ENCODE measurements at places on chromosomes 2 and 18.

DNA sequence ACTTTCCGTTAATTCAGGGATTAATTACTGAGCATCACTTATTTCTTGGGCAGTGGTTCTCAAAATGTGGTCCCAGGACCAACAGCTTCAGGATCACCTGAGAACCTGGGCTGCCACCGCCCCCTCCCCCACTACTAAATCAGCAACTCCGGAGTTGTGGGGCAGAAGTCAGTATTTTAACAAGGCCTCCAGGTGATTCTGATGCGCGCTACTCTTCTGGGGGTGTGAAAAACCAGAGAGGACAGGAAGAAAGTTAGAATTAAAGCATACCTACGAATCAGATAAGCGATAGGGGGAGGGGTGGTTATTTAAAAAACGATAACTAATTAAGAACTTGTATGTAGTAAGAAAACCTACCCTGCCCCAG is 319 bp downstream of the ZSCAN30 start:
- DNase-seq = no peak

GRCh38 chr2:99695130-99695943 is 205.5 kb upstream of the REV1 start:
- no peak for DNase-seq

DNA sequence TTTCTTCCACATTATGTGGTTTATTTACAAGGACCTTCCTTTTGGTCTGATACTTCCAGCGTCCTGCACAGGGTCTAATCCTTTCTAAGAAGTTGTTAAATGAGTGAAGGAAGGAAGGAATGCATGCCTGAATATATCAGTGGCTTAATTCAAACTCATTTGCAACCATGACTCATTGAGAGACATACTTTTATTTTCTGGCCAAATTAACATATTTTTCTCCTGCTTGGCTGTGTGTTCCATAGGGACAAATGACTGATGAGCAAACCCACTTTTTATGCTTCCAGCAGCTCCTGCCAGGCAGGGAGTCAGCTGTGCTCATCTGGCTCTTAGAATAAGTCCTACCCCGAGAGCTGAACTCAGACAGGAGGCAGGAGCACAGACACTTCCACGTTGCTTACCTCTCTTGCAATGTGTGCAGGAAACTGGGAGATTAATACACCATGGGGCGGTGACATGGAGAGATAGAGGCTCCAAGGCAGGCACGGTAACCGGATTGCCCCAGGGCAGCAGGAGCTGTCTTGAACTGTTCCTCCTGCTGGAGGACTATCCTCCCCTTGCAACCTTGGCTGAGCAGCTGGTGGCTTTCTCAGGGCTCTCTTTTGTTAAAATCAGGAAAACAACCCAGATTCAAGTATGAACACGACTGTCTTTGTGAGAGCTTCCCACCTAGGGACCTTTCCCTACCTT is 667.5 kb upstream of the HS6ST1 start:
- DNase-seq = peak; percentile 30

- DNase-seq = no peak
Measured at GRCh38 chr2:7191932-7192331, 274.7 kb downstream of the RNF144A start.

- no peak for DNase-seq
Measured at GRCh38 chr2:69184224-69184623, 171.2 kb downstream of the ANTXR1 start.

GRCh38 chr2:70988726-70989648 is 5.7 kb downstream of the TEX261 start:
- DNase-seq = no peak

DNA sequence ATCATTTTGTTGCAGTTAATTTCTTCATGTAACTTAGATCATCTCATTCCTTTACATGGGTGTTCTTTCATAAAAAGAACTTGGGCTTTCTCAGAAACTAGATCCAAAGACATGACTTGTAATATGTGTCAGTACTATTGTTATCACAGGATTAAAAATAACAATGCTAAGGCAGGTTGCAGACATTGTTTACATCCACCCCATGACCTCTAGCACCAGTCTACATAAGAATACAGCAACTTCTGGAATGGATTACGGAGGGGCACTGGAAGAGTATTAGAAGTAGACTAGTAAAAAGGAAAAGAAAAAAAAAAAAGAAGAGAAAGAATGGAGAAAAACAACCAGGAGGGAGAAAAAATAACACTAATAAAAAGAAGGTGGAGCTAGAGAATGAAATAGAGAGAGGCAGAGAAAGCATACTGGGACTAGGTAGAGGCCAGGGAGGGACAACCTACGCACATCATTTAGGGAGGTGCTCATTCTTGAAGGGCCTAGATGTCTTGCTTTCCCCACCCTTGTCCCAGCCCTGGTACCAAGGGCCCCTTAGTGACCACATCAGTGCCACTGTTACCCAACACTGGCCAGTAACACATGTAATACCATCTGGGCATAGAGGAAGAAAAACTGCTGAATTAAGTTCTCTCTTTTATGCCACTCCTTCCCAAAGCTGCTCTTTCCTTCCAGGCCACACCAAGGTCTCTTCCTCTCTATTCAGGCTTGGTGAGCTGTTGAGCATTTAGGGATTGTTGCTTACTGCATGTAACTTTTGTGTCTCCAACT is 70.6 kb upstream of the KLF7 start:
- no peak for DNase-seq

DNA sequence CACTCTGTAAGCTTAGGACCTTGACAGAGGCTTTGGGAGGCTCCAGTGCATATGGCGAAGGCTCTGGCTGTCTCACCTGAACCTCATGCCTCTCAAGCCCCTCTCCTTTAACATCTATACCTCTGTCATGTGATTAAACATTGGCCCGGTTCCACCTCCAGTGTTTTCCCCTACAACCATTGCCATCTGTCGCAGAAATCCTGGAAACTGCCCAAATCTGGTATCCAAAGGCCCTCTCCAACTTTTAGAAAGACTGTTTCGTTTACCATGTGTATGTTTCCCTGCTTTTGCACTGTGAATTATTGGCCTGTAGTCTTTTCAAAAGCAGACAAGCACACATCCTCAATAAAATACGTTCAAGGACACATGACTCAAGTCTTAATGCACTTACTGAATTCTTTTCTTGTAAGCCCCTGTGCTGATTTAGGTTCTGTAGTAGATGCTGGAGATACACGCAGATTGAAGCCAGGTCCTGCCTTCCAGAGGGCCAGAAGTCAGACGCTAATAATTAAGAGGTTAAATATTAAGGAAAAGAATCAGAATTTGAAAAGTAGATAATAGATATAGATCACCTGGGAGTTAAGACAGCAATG is 386.4 kb upstream of the SLC14A2 start:
- DNase-seq = no peak

GRCh38 chr18:45864081-45864480 is 38.6 kb downstream of the SIGLEC15 start:
- DNase-seq = no peak

DNA sequence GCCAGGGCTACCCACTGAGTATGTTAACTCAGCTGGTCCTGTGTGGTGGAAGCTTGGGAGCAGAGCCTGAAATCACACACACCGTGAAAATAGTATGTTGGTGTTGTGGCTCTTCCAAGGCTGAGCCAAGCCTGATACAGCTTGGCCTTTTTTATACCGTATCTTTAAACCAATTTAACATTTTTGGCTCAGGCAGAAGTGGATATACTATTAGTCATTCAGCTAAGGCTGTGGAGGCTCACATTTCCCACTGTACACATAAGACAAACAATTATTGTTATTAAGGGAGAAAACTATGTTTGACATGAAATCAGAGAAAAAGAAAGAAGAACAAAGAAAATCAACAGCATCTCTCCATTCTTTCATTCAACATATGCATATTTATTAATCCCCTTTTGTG is 159.0 kb downstream of the BCL11A start:
- DNase-seq = no peak

DNA sequence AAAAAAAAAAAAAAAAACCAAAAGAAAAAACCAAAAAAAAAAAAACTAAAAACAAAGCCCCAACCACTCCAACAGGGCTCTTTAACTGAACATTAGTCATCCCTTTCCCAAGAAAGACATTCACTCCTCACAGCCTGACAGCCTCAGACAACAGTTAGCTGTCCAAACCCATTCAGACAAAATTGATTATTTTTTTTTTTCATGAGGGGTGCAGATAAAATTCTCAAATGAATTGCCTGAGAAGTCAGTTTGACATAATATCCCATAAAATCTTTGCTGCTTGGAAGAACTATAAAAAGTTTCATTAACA is 206.1 kb upstream of the REV1 start:
- no peak for DNase-seq

- DNase-seq = no peak
Measured at GRCh38 chr2:158619496-158619895, 162.7 kb downstream of the PKP4 start.

- DNase-seq = no peak
Measured at GRCh38 chr2:181876614-181877063, 14.9 kb upstream of the ITPRID2 start.

- DNase-seq = no peak
Measured at GRCh38 chr18:51074605-51075004, 44.6 kb downstream of the SMAD4 start.

GRCh38 chr18:34521040-34521439 is 189.1 kb upstream of the DTNA start:
- DNase-seq = no peak

DNA sequence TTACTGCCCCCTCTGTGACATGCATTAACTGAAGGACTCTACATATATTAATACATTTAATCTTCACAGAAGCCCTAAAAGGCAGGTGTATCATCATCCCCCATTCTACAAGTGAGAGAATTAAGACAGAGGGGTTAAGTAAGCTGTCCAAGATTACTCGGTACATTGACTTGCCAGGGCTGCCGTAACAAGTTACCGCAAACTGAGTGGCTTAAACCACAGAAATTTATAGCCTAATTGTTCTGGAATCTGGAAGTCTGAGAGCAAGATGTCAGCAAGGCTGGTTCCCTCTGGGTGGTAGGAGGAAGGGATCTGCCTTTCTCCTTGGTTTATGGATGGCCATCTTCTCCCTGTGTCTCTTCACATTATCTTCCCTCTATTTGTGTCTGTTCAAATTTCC is 605.5 kb downstream of the EPHA4 start:
- no peak for DNase-seq

DNA sequence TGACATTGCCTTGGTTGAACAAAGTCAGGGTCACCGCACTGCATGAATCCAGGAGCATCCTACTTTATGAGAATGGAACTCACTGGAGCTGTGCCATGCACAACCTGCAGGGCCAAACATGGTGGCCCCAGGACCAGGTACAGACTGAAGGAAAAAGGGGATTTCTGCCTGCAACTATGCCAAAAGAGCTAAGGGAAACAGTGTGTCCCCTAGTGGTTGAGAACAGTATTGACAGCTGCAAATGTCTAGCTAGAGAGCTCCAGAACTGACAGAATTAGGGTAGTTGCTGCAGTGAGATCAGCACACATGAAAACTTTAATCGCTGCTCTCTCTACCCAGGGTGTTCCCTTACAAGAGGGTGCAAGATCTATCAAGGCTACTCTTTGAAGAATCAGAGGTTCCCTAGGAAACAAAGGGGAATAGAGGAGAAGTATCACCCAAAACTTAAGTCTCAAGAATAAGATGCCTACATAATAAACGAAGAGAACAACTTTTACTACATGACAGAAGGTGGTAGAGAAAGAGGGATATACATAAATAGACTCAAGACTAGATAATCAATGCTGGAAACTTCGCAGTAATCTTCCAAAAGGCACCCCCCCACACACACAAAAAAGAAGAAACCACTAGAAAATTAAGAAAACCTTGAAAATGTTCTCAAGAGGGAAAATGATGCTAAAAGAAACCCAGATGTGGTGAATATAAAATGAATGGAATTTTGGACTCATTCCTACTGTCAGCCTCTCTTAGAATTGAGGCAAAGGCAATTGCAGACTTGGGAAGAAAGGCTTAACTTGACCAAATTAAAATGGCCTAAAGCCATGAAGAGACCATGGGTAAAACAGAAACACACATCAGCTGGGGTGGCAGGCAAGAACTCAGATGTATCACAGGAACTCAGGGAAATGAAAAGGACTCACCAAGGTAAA is 43.6 kb upstream of the IHH start:
- DNase-seq = peak; percentile 58

- peak; percentile 27 for DNase-seq
Measured at GRCh38 chr2:175253871-175254270, 72.4 kb upstream of the ATP5MC3 start.

DNA sequence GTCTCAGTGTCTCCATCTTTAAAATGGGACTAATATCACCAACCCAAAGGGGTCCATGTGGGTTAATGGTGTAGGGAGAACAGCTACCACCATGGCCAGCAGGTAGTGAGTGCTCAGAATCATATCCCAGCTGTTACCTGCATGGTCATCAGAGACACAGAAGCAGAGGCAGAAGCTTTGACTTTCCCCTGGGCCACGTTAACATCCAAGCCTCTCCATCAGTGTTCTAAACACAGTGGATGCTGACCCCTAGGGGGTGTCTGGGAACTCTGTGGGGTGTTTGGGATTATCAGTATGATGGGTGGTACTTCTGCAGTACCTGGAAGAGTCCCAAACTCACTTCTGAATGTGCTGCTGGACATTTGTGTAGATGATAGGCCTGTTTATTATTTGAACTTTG is 93.6 kb downstream of the GYPC start:
- DNase-seq = no peak

GRCh38 chr18:75784390-75784789 is 356.9 kb upstream of the SMIM21 start:
- DNase-seq = peak; percentile 63

- DNase-seq = no peak
Measured at GRCh38 chr2:55010915-55011314, 39.3 kb downstream of the RTN4 start.

- no peak for DNase-seq
Measured at GRCh38 chr2:127100251-127101047, 6.5 kb downstream of the BIN1 start.

DNA sequence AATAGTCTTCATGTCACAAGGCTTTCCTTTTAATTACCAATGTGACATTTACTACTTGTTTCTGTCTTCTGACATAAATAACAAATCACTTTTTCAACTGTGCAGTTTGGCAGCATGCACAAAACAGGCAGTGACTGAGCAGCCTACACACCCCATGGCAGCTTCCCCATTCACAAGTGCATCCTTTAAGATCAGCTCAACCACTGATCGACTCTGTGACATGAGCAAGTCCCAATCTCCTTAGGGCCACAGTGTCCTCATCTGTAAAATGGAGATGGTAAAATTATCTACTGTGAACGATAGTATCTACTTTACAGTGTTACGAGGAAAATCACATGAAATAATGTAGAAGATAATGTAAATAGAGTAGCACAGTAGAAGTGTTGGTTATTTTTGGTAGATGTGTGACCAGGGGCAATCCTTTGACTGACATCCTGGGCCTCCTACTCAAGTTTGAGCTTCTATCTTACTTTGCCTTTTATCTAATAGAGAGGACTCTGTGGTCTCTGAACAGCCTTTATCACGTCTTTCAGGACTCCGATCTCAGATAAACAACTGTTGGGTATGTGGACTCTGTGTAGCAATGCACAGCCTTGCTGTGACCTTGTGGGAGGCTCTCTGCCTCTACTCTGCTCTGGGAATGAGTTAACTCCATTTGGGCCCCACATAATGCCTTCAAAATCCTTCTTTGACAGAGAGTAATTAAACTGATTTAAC is 120.6 kb downstream of the PIGN start:
- no peak for DNase-seq
